ENCODE measurements at places on chromosomes 7 and 10.
A peak's percentile ranks its signal among the peaks of the same experiment; 100 is the strongest.

GRCh38 chr10:30456266-30456665 lies 22.3 kb downstream of the MAP3K8 start:
- DNase-seq, result no peak

DNA sequence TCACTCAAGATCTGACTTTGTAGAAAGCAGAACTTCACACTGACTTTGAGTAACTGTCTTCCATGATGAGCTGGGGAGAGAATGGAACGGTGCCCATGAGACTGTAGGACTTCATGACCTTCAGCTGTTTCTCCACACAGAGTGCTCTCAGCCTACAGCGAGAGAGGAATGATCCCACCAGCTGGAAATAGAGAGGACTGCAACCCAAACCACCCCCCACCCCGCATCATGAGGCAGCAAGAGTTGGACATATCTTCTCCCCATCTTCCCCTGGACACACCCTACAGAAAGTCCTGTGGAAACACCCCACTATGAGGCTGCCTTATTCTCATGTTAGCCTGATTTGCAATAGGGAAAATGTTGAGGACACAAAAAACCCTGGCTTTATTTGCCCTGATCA lies 312.5 kb downstream of the PAXIP1 start:
- DNase-seq, result no peak

DNA sequence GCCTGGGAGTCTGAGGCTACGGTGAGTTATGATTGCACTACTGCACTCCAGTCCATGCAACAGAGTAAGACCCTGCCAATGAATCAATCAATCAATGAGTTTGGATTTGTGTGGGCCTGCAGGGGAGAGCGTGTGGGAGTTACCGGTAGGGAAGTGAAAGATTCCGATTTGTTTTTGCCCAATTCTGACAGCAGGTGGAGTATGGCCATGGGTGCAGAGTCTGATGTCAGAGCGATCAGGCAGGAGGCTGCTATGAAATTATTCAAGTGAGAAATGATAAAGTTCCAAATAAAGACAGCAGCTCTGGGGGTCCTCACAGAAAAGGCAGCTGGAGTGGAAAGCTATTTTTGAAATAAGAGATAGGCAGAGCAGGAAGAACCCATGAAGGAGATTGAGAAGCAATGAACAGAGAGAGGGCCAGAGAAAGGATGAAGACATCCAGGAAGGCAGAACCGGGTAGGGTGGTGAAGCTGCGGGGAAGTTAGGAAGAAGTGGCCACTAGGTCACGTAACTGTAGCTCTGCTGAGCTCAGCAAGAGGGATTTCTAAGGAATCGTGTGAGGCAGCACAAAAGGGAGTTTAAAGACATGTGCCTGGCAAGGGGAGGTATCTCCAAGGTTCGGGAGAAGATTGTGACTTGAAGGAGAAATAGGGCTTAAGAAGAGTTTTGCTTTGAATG lies 93.7 kb upstream of the NMT2 start:
- DNase-seq, result no peak

DNA sequence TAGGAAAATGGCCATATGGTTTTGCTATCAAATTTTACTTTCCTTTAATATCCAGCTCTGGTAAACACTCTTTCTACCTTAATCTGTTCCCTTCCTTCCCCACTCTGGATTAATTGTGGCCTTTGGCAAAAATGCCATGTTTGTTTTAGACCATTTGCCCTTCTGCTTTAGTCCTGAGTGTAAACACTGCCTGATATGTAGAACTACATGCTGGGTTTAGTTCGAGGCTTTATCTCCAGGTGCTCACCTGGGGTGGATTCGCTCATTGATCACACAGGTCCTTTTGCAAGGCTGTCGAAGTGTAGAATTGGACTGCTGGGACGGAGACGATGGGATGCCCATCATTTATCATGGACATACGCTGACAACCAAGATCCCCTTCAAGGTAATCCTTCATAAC lies 94.1 kb downstream of the NOC3L start:
- no peak for DNase-seq

GRCh38 chr7:150896562-150897209 lies 44.4 kb downstream of the AOC1 start:
- DNase-seq, result no peak

DNA sequence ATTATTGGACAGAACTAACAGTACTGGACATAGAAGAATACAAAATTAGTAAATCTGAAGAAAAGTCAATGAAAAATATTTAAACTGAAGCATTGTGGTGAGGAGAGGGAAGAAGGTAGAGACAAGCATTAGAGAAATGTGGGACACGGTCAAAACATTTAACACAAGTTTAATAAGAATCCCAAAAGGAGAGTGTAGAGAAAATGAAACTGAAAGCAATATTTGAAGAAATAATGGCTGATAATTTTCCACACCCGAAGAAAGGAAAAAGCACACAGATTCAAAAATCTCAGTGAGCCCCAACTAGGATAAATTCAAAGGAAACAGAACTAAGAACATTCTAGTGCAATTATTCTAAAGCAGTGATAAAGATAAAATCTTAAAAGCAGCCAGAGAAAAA lies 126.4 kb upstream of the LRRTM3 start:
- no peak for DNase-seq

GRCh38 chr7:147911201-147911601 lies 679.4 kb upstream of the C7orf33 start:
- no peak for DNase-seq

DNA sequence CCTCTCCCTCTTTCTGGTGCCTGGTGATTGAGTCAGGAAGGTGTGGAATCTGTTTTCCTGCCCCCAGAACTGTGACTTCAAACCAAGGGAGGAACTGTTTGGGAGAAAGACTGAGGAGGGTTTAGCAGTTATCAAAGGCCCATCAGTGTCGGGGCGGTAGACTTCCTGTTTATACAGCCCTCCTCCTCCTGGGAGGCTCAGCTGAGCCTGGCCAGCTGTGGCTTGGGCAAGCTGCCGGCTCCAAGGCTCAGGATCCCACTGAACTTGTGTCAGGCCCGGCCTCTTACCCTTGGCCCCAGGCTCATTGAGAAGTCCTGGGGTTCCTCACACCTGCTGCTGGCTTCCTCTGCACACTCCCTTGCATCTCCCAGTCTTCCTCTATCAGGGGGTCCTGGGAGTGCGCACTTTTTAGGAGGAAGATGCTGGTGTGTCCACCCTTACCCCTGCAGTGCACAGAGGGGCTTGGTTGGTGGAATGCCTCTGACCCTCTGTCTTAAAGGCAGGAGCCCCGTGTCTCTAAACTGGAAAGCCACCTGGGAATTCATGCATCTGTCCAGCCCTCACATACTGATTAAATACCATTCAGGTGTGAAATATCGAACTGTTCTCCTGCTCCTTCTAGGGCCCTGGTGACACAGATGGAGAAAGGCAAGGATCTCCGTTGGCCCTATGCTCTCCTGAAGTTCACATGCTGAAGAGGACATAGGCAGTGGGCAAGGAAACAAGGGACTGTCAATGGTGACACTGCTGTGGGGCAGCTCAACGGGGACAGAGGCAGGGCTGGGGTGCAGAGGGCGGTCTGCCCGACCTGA lies 32.4 kb downstream of the CXCL12 start:
- DNase-seq, result no peak

DNA sequence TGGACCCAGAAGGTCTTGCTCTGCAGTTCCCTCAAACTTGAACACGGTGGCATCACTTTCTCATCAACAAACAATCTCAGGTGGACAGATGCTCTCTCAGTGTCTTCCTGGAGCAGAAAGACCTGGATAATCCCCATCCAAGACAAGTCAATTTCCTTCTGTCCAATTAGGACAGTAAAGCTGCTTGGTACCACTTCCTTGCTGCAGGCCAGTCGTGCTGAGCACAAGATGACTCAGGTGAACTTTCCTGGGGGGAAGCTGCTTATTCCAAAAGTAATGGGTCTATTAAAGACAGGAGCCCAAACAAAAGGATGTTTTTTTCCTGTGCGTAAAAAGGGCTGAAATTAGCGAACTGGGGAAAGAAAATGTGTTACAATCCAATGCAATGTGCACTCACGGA lies 107.6 kb upstream of the AFAP1L2 start:
- DNase-seq, result no peak

DNA sequence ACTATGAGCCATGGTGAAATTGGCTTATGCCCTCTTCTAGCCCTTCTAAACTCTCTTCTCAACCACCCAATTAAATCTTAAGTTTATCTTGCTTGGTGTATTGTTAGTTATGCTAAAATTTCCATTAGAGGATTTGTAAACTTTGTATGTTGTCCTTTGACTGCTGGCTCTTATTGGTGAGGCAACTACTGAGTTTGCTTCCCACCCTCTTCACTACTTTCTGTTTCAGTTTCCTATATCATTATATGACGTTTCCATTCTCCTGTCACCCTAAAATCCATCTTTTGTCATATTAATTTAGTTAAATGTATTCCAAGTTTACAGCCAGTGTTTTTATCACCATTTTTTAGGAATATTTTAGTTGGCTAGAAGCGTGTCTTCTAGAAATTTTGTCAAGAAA lies 80.9 kb upstream of the VWC2 start:
- no peak for DNase-seq

- no peak for DNase-seq
Measured at GRCh38 chr10:3357737-3358136, 185.2 kb upstream of the PITRM1 start.

DNA sequence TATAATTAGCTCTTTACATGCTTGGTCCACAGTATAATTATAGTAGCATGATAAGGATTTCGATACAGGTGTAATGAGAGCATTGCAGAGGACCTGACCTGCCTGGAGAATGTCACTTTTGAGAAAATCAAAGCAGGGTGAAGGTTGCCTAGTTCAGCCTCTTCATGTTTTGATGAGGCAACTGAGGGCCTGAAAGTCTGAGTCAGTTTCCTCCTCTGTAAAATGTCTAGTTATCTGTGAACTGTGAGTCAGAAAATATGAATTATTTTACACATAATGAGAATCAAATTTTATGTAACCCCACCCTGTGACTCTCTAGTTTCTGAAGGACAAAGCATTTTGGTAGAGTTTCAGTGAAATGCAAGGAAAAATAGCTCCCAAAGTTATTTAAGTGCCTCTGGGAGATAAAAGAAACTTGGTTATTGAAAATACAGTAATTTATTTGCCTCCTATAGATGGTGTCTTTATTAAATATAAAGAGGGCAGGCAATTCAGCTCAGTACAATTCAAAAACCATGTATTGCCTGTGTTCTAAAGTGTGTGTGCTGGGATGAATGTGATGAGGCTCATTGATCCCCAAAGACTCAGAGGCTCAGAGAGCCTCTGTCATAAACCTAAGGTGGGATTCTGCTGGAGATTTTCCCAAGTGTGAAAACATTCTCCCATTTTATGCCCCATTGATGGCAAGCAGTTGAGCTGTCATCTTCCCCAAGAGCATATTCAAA lies 37.3 kb upstream of the SAMD9L start:
- DNase-seq, result no peak

DNA sequence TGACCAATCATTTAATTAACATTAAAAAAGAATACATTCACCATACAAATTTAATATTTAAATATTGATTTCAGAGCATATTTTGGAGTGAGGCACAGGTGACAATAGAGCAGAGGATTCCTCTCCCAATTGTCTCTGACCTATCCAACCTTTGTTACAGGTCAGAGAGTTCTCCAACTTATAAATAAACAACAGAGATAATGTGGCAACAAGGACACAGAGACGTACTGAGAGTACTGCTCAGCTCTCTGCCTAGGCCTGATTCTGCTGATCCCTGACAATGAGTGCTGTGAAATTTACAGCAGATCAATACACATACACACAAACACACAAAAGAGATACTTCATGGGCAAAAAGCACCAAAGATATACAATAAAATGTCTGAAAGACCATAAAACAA lies 18.3 kb upstream of the AGAP5 start:
- no peak for DNase-seq

GRCh38 chr7:149281508-149282330 lies 19.7 kb downstream of the ZNF783 start:
- DNase-seq, result no peak

GRCh38 chr7:14604606-14605005 lies 297.9 kb downstream of the DGKB start:
- no peak for DNase-seq

DNA sequence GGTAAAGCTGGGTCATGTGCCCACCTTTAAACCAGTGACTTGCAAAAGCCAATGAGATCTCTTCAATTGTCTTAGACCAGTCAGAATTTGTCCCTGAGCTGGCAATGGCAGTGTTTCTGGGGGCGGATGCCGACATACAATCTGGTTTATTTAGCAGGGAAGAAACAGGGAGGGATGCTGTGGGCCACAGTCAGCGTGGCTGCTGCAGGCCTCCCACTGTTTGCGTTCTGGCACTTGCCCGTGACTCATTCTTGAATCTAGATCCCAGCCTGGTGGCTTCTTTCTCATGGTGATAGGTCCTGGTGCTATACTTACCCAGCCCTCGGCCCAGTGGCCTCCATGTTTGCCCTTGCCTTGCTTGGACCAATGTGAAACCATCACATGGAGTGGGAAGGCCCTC lies 3.1 kb upstream of the CPA1 start:
- peak; percentile 21 for DNase-seq

DNA sequence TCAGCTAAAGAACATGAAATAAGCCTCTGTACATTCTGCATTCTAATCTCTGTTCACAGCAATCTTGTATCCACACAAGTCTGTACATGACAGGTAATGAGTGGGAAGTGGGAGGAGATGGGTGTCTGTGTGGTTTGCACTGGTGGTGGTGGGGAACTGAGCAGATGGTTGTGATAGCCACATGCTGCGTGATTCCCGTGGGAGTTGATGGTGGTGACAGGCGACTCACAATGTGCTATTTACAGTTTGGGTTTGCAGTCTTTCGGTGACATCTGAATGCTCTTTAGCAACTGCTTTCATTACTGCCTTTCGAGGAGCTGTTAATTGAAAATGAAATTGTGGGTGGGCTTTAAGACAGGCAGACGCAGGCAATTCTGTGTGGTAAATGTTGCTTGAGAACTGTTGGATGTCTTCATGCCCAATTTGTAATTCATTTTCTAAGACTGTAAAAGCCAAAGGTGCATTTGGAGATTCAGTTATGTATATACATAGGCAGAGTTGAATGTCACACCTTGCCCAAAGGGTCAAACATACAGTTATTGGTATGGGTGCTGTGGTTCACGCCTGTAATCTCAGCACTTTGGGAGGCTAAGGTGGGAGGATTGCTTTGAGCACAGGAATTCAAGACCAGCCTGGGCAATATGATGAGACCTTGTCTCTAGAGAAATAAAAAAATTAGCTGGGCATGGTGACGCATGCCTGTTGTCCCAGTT lies 308.2 kb downstream of the AUTS2 start:
- peak; percentile 24 for DNase-seq

DNA sequence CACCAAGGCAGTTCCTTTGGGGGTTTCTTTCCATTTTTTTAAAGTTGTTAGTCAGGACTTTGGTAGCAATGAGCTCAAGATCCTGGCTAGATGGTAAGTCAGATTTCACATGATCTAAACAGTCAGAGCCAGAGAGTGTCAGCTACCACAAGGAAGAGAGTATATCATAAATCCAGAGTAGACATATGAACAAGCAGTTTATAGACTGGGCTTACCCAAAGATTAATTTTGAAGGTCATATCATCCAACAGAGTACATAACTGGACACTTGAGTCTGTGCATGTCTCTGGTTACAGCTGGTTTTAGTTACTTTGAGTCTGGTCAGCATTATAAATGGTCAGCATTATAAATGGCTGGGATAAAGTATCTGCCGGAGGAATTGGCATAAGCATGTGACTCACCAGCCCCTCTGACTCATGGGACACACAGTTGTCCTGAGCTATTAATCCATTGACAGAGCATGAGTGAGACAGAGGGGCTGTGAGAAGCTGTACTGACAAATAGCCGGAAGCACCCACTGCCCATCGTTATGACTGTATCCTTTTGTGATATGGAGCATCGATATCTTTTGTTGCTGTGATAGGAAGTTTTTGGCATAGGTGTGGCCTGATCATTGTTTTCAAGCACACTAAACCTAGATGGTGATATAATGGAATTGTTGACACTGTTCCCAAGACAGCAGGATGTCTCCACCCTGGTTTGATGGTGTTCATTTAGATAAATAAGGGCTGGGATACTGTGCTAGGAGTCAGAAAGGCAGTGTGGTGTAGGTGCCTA lies 19.3 kb downstream of the PPP1R3C start:
- DNase-seq, result no peak
